ENCODE measurements at places on chromosomes 4 and X. TPM values are rescaled to one million over a fixed set of nuclear protein-coding genes. Genes with fewer than 3 reads are reported as not detected.

The RIBC1 gene
- 0.36 TPM for total RNA-seq

The SSX4B gene
- not detected for total RNA-seq

The N4BP2 gene
- total RNA-seq: 6.7 TPM

The NAP1L2 gene
- 0.63 TPM for total RNA-seq

All from endothelial cell of coronary artery (primary cell).